Mammary epithelial cell (primary cell): ENCODE measurements at places on chromosomes 1 and 21. TPM values are rescaled to one million over a fixed set of nuclear protein-coding genes. Genes with fewer than 3 reads are reported as not detected.

The AZIN2 gene
- total RNA-seq, result 7.2 and 8.3 TPM in 2 replicates

The AMY1C gene
- total RNA-seq, result not detected in 2 replicates

The CD1B gene
- not detected for total RNA-seq

The EXO1 gene
- total RNA-seq, result 8.4 and 21.4 TPM in 2 replicates

The NPHS2 gene
- total RNA-seq, result not detected in 2 replicates

The SYNC gene
- total RNA-seq, result 7.3 and 9.2 TPM in 2 replicates

The PRAMEF1 gene
- total RNA-seq, result not detected in 2 replicates

The SV2A gene
- total RNA-seq, result 4.0 TPM

The MXRA8 gene
- total RNA-seq, result 6.2 TPM

The RSPH1 gene
- 0.50 TPM for total RNA-seq

The NFASC gene
- 37.1 and 37.6 TPM in 2 replicates for total RNA-seq

The HPDL gene
- total RNA-seq, result 0.33 TPM

The RBBP4 gene
- total RNA-seq, result 110 TPM

The FCGR1A gene
- not detected for total RNA-seq

The OPRD1 gene
- 0.17 TPM for total RNA-seq

The C1orf226 gene
- total RNA-seq, result 2.2 TPM

The MCOLN2 gene
- 1.6 and 3.5 TPM in 2 replicates for total RNA-seq

The COL18A1 gene
- total RNA-seq, result 45.6 and 57.4 TPM in 2 replicates

The AADACL3 gene
- total RNA-seq, result not detected

The FCN3 gene
- not detected for total RNA-seq
